ENCODE measurements at places on chromosomes 4 and X.

GRCh38 chr4:115484479-115484878 lies 371.1 kb upstream of the NDST4 start:
- no peak for DNase-seq

DNA sequence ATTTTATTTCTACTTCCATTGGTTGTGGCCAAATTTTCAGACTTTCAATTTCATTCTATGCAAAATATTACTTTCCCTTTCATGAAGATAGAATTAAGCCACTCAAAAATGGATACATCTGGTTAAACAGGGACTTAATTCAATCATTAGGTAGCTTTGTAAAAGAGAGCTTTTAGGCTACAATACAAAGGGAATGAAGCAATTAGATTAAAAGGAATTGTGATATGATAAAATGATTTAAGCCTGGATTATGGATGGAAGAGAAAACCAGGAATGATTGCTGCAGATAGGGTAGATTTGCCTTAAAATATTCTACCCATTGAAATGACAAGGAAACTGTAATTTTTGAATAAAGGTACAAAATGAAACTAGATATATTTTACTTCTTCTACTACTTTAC lies 134.6 kb upstream of the PDHA2 start:
- DNase-seq, result no peak

- no peak for DNase-seq
Observed at GRCh38 chr4:85527815-85528214, 52.9 kb downstream of the ARHGAP24 start.

GRCh38 chr4:109967798-109968520 lies 55.3 kb downstream of the EGF start:
- DNase-seq, result no peak

GRCh38 chr4:156999175-156999517 lies 27.5 kb upstream of the PDGFC start:
- no peak for DNase-seq

GRCh38 chr4:108166038-108166437 lies 2.7 kb downstream of the LEF1 start:
- DNase-seq, result peak; percentile 49

DNA sequence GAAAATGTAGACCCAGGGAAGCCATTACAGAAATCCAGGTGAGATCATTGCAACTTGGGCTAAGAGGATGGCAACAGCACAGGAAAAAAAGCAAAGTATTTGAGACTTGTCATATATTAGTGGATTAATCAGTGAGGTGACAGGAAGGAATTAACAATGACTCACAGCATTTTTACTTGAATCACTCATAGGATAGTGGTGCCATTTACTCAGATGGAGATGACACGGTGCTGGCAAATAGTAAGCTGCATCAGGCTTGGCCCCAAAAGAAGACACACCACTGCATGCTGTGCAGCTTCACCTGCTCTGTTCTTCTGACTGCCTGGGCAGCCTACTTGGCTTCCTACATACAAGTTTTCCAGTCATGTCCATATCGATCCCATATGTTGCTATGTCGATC lies 144.8 kb downstream of the FRYL start:
- DNase-seq, result peak; percentile 13

GRCh38 chr4:65646136-65646535 lies 24.2 kb downstream of the EPHA5 start:
- DNase-seq, result no peak

DNA sequence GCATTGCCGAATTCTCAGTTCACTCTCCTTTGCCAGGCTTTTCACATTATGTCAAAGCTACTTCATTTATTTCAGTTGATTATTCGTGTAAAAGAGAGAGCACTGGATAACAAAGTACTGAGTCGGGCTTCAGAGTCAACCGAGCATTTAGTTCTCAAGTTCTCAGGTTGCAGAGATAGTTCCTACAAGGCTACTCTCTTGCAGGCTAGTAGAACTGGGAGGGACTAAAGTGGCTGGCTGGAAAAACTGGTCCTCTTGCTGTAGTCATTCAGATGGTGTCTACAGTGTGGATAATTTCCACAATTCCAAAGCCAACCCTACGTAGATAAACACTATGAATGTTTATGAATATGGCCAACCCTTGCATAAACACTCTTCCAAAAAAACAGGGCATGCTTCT lies 4.6 kb upstream of the CCNG2 start:
- DNase-seq, result no peak
